ENCODE measurements at places on chromosomes 12 and 14.

DNA sequence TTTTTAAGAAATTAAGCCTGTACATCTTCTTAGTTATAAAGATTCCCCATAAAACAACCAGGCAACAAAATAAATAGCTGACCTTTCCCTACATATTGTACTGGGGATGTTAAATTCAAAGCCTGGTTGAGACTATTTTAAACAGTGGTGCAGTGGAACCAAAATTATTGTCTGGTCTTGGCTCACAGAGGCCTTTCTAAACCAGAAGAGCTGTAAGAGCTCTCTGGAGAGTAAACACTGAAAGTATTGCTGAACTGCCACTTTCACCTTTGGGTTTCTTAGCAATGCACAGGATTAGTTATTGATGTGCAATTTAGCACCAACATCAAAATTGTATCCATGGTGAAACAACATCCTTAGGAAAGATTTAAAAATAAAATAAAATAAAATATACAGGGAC is 20.6 kb downstream of the RACGAP1 start:
- no peak for DNase-seq

DNA sequence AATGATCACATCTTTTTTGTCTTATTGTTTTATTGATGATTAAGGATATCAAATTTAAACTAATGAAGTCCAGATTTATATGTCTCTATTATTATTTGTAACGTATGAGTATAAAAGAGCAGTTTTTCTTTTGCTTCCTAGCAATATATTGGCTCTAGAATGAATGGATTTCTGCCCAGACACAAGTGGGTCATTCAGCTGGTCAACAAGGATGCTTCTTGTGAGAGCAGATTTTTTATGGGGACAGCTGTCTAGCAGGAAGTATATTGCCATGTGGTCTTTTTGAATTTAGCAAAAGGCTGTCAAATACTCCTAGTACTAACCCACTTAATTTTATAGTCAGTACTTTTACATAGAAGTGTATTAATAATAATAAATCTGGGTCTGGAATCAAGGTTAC is 1071.1 kb upstream of the FLRT2 start:
- peak; percentile 44 for DNase-seq

- DNase-seq, result no peak
These were observed 601.8 kb downstream of the SLC16A7 start for GRCh38 chr12:60197589-60197988.

GRCh38 chr14:94768521-94769390 is 1.2 kb downstream of the GSC start:
- DNase-seq, result no peak

DNA sequence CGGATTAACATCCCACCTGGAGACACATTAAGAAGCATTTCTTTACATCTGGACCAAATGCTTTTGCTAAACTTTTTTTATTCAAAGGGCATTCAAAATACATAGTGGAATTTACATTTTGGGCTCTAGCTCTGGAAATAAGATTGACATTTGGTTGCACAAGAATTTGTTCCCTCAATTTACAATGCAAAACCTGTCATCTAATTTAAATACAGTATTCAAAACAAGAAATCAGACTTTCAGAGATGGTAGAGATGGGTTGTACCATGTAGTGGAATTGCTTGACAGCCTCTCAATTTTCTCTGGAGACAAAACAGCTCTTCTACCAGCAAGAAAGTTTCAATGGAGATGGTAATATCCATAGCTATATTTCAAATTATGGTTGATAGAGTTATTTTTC is 275.8 kb downstream of the ATP23 start:
- DNase-seq, result no peak

- DNase-seq, result no peak
These were observed 81.9 kb upstream of the PELI2 start for GRCh38 chr14:56036353-56036752.

- no peak for DNase-seq
These were observed 2.5 kb upstream of the INF2 start for GRCh38 chr14:104686624-104687517.

- DNase-seq, result no peak
These were observed 91.1 kb upstream of the FUT8 start for GRCh38 chr14:65321370-65321875.

DNA sequence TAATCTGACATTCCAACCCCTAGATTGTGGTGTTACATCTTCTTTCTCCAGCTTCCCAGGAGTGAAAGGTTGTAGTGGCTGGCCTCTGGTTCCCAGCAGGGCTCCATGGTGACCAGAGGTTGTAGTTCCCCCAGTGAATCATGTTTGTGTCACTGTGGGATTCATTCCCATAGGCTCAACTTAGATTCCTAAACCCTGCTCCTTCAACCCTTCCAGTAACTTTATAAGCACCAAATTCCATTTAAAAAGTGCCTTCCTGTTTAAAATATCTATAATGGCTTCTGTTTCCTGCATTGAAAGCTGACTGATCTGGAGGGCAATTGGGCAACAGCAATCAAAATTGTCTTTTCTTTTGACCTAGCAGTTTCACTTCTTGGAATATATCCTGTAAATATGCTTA is 40.5 kb upstream of the TBC1D15 start:
- DNase-seq, result no peak

GRCh38 chr14:48914382-48914781 is 671.8 kb downstream of the RPS29 start:
- no peak for DNase-seq

GRCh38 chr14:52314595-52315354 is 663 bp downstream of the PTGER2 start:
- no peak for DNase-seq

GRCh38 chr14:68654471-68654941 is 138.4 kb downstream of the ZFP36L1 start:
- no peak for DNase-seq

DNA sequence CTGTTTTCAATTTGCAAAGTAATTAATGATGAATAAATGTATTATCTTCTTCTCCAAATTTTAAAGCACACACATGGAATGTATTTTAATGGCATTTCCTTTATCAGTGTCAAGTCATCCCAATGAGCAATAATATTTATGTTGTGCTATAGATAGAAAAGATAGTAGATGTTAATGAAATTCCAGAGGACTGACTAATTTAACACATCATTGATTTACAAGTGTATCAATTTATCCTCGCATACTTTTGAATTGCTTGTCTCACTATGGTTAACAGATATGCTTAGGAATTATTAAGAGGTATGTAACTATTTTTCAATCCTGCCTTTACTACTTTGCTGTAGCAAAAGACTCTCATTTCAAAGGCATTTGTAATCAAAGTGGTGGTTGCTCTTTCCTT is 842.9 kb downstream of the SLC6A15 start:
- no peak for DNase-seq

- DNase-seq, result no peak
These were observed 122.3 kb downstream of the METTL25 start for GRCh38 chr12:82480606-82481005.

- no peak for DNase-seq
These were observed 61.4 kb downstream of the SEL1L start for GRCh38 chr14:81472096-81472800.

GRCh38 chr14:53956427-53957201 is at the start of gene BMP4:
TSS of gene BMP4 (minus strand) at chr14:53956825. CDS start at chr14:53952222, 4,603 bp downstream.
- DNase-seq, result no peak

- no peak for DNase-seq
These were observed 12.4 kb upstream of the RTN1 start for GRCh38 chr14:59882957-59883356.

- no peak for DNase-seq
These were observed 55.0 kb upstream of the BICD1 start for GRCh38 chr12:32051511-32052211.

DNA sequence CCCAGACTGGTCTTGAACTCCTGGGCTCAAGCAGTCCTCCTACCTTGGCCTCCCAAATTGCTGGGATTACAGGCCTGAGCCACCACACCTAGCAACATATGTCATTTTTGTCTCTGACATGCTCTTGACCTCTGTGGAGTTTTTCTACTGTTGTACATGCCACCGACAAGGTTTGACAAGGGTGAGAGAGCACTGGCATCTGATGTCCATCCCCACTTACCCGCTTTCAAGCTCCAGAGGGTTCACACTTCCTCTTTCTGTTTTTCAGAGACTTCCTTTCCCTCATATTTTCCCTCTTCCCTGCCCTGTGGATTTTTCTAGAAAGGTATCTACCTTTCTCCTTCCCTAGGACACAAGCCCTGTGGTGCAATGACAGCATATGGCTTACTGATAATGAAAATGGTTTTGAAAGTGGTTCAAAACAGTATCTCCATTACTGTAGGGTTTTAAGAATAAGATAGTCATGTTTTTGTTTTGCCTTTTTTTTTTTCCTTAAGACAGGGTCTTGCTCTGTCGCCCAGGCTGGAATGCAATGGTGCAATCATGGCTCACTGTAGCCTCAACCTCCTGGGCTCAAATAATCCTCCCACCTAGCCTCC is 27.7 kb upstream of the PLEKHG3 start:
- no peak for DNase-seq

GRCh38 chr14:50772412-50772811 is 58.5 kb downstream of the NIN start:
- no peak for DNase-seq

- DNase-seq, result no peak
These were observed 2.7 kb upstream of the MYF5 start for GRCh38 chr12:80714055-80714454.

- DNase-seq, result no peak
These were observed 2.5 kb downstream of the HHIPL1 start for GRCh38 chr14:99647411-99647810.

DNA sequence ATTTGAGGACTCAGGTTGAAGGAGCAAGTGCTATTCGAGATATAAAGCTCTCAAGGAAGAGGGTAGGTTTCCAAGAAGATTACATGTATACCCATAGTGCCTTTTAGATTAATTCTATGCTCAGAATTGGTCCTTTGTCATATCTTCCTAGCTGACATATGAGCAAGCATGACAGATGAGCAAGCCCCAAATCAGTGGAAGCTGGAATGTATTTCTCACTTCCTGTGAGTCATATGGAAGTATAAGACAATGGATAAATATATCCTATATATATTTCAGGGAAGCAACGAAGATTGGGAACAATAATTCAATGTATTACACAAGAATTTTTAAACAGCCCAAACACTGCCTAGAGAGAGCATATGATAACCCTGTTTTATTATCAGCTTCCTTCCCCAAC is 674.1 kb upstream of the ATXN7L3B start:
- DNase-seq, result no peak

- DNase-seq, result no peak
These were observed 194.4 kb upstream of the PPFIA2 start for GRCh38 chr12:81953541-81953940.

GRCh38 chr14:76828339-76829012 is 2.3 kb downstream of the LRRC74A start:
- DNase-seq, result no peak

- DNase-seq, result no peak
These were observed 759 bp upstream of the KLC1 start for GRCh38 chr14:103628221-103628683.

Data from NCI-H2029 treated with DMSO at 0.1 percent for 48 hours (cell line).